Stimulated activated CD4-positive, alpha-beta T cell treated with anti-CD3 and anti-CD28 coated beads, Interleukin-2, amount 100 ng/mL, for 4 hours (primary cell): ENCODE measurements at places on chromosomes 7 and 10.
A peak's percentile ranks its signal among the peaks of the same experiment; 100 is the strongest.

GRCh38 chr10:48657416-48657815 is 27.3 kb upstream of the WDFY4 start:
- no peak for DNase-seq

- DNase-seq, result no peak
Measured at GRCh38 chr10:74634995-74635536, 191.3 kb upstream of the KAT6B start.

DNA sequence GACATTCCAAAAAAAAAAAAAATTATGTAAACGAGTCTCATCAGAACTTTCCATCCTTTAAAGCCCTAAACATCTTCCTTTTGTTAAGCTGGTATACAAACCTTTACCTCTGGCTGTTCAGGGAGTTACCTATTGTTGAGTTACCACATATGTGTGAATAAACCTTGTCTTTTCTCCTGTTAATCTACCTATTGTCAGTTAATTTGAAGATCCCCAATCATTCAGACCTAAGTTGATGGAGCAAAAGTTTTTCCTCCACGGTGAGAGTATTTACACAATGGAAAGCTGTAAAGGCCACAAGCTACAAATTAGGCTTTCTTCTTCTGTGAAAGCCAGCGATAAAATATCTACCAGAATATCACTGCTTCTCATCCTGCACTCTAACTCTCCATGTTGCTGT is 80.3 kb downstream of the SKAP2 start:
- DNase-seq, result no peak

- peak; percentile 49 for DNase-seq
Measured at GRCh38 chr7:595621-596010, 76.0 kb upstream of the PDGFA start.

DNA sequence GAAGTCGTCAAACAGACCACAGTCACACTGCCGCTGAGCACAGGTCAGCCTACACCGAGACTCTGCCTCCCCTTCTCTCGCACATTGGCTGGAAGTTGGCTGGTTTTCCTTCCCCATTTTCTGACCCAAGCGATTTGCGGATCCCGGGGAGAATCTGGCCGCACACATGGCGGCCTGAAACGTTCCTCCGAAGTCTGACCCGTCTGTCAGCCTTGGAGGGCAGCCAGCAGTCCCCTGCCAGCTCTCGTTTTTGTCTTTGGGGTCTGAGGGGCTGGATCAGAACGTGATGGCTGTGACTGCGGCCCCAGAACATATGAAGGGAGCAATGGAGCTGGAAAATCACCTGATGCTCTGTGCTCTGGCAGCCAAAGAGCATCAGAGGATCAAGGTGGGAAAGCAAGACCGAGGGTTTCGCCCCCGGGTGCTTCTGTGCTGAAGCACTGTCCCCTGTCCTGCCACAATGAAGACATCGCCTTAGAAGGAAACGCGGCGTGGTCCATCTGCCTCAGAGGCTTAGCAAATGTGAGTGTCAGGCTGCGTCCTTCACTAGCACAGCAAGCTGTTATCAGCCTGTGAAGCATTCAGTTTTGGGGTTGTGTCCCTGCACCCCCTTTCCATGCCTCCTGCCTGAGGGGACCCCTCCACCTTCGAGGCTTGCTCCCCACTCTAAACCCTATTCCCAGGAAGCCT is 119.3 kb upstream of the SHH start:
- DNase-seq, result no peak

- DNase-seq, result no peak
Measured at GRCh38 chr10:3868271-3868664, 83.3 kb upstream of the KLF6 start.

DNA sequence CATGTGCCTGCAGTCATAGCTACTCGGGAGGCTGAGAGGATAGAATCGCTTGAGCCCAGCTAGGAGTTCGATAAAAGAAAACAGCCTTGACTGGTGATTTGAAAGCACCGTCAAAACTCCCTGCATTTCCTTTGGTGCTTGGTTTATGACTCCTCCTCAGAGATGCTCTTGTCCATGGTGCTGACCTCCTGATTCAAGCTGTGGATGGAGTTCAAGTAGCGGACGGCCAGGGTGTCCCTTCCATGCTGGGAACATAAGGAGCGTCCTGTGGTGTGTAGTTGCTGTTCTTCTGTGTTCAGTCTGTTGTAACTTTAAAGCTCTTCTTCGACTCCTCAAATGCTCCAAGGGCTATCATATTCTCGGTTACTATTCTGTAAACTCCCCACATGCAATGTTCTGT is 382.5 kb upstream of the KIAA1217 start:
- DNase-seq, result no peak

DNA sequence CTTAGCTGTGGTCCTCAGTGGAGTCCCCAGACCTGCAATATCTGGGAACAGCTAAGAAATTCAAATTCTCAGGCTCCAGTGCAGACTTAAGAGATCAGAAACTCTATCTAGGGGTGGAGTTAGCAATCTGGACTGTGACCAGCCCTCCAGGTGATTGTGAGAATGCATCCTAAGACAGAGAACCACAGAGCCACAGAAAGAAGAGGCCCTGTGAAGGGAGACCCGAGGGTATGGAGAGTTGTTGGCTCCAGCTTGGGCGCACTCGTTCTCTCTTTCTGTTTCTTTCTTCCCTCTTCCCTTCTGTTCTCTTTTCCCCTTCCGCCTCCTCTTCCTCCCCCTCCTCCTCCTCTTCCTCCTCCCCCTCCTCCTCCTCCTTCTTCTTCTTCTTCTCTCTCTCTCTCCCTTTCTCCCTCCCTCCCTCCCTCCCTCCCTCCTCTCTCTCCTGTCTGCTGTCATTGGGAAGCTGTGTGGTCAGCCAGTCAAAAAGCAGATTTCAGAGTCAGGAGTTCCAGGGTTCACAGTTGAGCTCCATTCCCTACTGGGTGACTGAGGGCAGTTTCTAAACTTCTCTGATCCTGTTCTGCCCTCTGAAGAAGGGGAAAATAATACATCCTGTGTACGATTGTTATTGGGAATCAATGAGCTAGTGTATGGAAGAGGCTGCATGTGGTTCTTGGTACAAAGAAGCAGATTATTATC is 62.1 kb upstream of the STEAP1B start:
- DNase-seq, result no peak
